ENCODE measurements at places on chromosomes 4 and X. TPM values are rescaled to one million over a fixed set of nuclear protein-coding genes. Genes with fewer than 3 reads are reported as not detected.

DNA sequence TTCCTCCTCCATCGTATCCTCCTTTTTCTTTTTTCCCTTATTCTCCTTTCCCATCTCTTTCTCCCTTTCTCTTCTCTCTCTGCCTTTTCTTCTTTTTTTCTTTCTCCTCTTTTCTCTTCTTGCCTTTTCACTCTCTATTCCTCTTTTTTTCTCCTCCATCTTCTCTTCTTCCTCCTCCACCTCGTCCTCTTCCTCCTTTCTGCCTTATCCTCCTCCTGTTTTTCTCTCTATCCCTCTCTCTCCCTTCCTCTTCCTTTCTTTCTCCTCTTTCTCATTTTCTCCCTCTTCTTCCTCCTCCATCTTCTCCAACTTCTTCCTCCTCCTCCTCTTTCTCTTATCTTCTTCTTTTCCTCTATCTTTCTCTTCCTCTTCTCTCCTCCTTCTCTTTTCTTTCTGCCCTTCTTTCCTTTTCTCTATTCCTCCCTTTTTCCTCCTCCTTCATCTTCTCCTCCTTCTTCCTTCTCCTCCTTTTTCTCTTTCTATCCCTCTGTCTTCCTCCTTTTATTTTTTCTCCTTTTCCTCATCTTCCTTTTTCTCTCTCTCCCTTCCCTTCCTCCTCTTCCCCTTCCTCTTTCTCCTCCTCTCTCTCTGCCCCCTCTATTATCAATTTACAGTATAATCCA lies 269.1 kb downstream of the DHRSX start:
- no peaks in the 10 kb centered on the region for H3K27me3 ChIP-seq
- DNase-seq, result no peak
- H3K4me1 ChIP-seq, result peaks cover 35% of the 10 kb centered on the region

Gene ETDA
- not detected for total RNA-seq

GRCh38 chr4:62250100-62250499 lies 1050.0 kb downstream of the ADGRL3 start:
- no peaks in the 10 kb centered on the region for H3K4me1 ChIP-seq
- no peak overlapping the region for H3K4me3 ChIP-seq
- no peak overlapping the region for H3K27ac ChIP-seq
- H3K27me3 ChIP-seq, result no peaks in the 10 kb centered on the region

GRCh38 chr4:7004331-7004730 lies 38.8 kb upstream of the TADA2B start:
- no peak overlapping the region for H3K4me3 ChIP-seq
- no peaks in the 10 kb centered on the region for H3K27me3 ChIP-seq
- peak overlapping the region; percentile 19 for H3K27ac ChIP-seq
- peaks cover 10% of the 10 kb centered on the region for H3K36me3 ChIP-seq
- peaks cover 9% of the 10 kb centered on the region for H3K4me1 ChIP-seq

DNA sequence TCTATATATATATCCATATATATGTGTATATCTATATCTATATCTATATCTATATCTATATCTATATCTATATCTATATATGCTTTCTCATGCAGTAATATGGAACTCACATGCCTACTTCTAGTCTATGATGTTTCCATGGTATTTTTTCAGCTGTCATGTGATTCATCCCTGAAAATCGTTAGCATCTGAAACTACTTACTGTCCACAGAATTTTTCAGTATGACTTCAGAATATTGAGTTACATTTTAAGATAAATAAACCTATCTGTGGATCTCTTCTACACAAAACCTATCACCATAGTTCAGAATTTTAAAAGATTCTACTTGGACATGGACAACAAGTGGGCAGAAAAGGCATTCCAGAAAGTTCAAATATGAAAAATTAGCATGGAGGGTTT lies 855.1 kb upstream of the INTU start:
- no peaks in the 10 kb centered on the region for H3K36me3 ChIP-seq
- no peak overlapping the region for H3K4me3 ChIP-seq
- no peaks in the 10 kb centered on the region for H3K27me3 ChIP-seq
- DNase-seq, result no peak
- H3K27ac ChIP-seq, result no peak overlapping the region

Gene GAK
- 83.4 TPM for total RNA-seq

DNA sequence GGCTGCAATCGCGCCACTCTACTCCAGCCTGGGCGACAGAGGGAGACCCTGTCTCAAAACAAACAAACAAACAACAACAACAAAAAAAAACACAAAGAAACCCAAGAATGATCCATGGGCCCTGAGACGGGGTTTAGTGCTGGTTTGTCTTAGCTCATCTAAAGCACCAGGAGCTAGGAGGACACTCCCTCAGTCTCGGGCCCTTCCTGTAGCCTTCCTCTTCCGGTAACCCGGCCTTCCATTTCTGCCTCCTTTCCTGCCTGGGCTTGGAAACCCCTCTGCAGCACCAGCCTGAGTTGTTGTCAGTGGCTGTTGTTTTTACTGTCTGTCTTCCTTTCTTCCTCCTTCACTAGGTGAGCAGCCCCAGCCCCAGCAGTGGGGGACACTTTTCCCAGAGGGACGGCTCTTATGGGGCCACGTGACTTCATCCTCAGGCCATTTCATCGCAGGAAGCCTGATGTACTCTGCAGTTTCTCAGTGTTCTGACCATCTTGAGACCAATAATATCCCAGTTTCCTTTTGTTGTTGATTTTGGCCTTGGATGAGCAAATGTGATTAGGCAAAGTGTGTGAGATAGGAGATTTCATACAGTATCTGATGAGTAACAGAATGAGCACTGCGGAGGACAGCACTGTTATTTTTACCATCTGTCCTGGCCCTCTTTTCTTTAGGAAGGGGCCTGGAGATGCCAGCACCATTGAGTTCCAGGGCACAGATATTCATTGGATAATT lies 90.1 kb downstream of the ANAPC4 start:
- no peaks in the 10 kb centered on the region for H3K4me1 ChIP-seq
- DNase-seq, result no peak
- H3K4me3 ChIP-seq, result no peak overlapping the region
- H3K27me3 ChIP-seq, result no peaks in the 10 kb centered on the region
- no peaks in the 10 kb centered on the region for H3K36me3 ChIP-seq

DNA sequence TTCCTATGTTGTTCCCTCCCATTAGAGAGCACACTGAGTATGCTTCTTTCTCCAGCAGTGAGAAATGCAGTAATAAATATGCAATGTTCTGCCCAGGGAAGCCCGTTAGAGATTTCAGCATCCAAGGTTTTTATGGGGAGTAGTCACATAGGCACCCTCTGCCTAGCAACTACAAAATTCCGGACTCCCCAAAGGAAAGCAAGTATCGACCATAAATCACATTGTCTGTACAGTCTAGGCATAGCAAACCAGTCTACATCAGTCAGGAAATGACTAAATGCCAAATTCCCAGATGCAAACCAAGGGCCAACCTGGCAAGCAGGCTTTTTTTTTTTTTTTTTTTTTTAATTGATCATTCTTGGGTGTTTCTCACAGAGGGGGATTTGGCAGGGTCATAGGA lies 34.8 kb downstream of the GPR101 start:
- H3K27me3 ChIP-seq, result no peaks in the 10 kb centered on the region
- H3K36me3 ChIP-seq, result peaks cover 8% of the 10 kb centered on the region
- no peak for DNase-seq
- no peaks in the 10 kb centered on the region for H3K4me1 ChIP-seq
- no peak overlapping the region for H3K4me3 ChIP-seq

Gene TNIP3
- total RNA-seq, result not detected

Gene RBMXL3
- not detected for total RNA-seq

DNA sequence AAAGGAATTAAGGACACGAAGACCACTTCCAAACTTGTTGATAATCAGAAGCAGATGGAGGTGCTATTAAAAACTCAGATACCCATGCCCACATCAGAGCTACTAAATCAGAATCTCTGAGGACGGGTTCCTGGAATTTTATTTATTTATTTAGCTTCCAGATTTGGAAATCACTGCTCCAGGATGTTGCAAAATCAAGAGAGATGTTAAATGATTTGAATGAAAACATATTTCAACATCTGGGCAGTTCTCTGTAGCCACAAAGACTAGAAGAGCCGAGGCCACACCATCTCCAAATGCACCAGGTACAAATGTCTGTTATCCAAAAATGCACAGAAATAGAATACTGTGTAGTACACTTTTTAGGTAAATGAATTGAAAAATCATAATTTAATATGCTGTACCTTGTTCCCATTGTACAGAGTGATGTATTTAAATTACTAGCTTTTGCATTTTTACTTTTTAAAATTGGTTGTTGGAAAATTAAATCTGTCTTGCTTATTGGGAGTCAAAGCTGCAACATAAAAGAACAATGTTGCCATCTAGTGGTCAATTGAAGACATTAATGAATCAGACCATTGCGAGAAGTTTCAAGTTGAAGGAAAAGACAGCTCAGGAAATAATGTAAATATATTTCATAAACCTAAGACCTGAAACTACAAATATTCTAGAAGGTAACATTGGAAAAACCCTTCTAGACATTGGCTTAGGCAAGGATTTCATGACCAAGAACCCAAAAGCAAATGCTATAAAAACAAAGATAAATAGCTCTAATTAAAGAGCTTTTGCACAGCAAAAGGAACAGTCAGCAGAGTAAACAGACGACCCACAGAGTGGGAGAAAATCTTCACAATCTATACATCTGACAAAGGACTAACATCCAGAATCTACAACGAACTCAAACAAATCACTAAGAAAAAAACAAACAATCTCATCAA lies 151.3 kb upstream of the TTC29 start:
- H3K27ac ChIP-seq, result no peak overlapping the region
- no peak overlapping the region for H3K4me3 ChIP-seq
- H3K36me3 ChIP-seq, result no peaks in the 10 kb centered on the region
- no peak for DNase-seq
- H3K4me1 ChIP-seq, result no peaks in the 10 kb centered on the region
- no peaks in the 10 kb centered on the region for H3K27me3 ChIP-seq

DNA sequence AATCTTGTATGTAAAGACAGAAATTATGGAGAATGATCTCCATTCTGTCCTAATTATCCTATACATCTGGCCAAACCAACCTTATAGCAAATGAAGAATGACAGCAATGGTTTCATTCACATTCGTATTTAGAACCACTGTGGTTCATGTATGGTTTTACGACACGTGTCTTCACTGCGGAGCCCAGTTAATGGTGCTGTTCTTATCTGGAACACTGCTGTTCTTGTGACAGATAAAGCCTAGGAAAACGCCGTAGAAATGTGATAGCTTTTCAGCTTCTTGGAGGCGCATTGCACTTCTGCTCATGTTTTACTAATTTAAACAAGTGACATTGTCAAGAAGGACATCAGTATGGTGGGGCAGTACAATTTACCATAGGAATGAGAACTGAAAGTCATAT lies 2266.4 kb upstream of the TENM3 start:
- no peaks in the 10 kb centered on the region for H3K36me3 ChIP-seq
- no peaks in the 10 kb centered on the region for H3K27me3 ChIP-seq
- H3K27ac ChIP-seq, result no peak overlapping the region
- no peaks in the 10 kb centered on the region for H3K4me1 ChIP-seq
- DNase-seq, result no peak
- no peak overlapping the region for H3K4me3 ChIP-seq

GRCh38 chr4:163350672-163351071 lies 7.0 kb downstream of the NPY5R start:
- no peak overlapping the region for H3K27ac ChIP-seq
- no peaks in the 10 kb centered on the region for H3K4me1 ChIP-seq
- no peak for DNase-seq
- H3K4me3 ChIP-seq, result no peak overlapping the region
- H3K36me3 ChIP-seq, result no peaks in the 10 kb centered on the region

Gene AASDH
- 16.7 TPM for total RNA-seq

Gene TTC29
- total RNA-seq, result not detected

DNA sequence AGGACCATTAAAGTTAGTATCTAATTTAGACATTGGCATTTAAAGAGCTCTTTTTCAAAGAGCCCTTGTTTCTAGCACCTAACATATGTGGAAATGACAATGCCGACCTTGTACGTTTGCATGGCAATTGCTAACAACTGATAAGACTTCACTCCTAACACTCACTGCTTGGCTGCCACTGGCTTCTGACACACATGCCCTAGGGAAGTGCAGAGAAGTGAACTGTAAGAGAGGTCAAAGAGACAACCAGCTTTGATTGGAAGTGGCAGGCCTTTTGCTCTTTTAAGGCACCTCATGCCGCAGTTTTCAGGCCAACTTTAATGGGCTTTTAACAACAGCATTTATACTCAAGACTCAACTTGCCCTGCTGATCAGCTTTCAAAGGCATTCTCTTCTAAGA lies 158.4 kb downstream of the RAB28 start:
- peak overlapping the region; percentile 9 for H3K27ac ChIP-seq
- no peak for DNase-seq
- H3K36me3 ChIP-seq, result peaks cover 17% of the 10 kb centered on the region
- no peaks in the 10 kb centered on the region for H3K27me3 ChIP-seq

Gene PAGE2
- total RNA-seq, result not detected

GRCh38 chr4:5678977-5679376 lies 29.4 kb downstream of the EVC2 start:
- DNase-seq, result no peak
- H3K27ac ChIP-seq, result no peak overlapping the region
- H3K4me1 ChIP-seq, result no peaks in the 10 kb centered on the region
- H3K36me3 ChIP-seq, result peaks cover 2% of the 10 kb centered on the region
- no peak overlapping the region for H3K4me3 ChIP-seq

Gene OTUD6A
- not detected for total RNA-seq

Gene RIBC1
- total RNA-seq, result 1.5 TPM

Gene HPSE
- 0.32 TPM for total RNA-seq

- H3K4me1 ChIP-seq, result peaks cover 5% of the 10 kb centered on the region
- DNase-seq, result no peak
- H3K27me3 ChIP-seq, result no peaks in the 10 kb centered on the region
These were observed 189.6 kb downstream of the GPAT3 start for GRCh38 chr4:83725336-83726085.

GRCh38 chrX:40177117-40177430 lies 79.3 kb upstream of the BCOR start:
- H3K36me3 ChIP-seq, result no peaks in the 10 kb centered on the region
- peaks cover 20% of the 10 kb centered on the region for H3K27me3 ChIP-seq
- peak overlapping the region; percentile 86 for H3K4me3 ChIP-seq
- no peak for DNase-seq
- peaks cover 42% of the 10 kb centered on the region for H3K4me1 ChIP-seq

DNA sequence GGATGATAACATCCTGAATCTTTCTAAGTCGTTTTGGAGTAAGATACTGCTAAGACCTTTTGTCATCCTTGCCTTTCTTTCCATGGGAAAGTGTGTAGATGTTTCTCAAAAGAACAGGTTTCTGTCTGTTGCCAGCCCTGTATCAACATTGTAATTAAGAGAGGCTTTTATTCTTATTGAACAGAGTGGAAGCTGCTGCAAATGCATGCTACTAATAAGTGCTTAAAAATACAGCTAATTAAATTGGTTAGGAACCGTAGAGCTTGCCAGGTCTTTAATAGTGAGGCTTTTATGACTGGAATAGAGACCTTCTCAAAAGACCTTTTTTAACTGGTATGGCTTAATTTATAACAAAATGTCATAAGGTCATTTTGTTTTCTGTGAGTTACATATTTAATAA lies 34.4 kb downstream of the INTU start:
- no peak overlapping the region for H3K27ac ChIP-seq
- H3K27me3 ChIP-seq, result no peaks in the 10 kb centered on the region
- H3K36me3 ChIP-seq, result peaks cover 26% of the 10 kb centered on the region
- no peak overlapping the region for H3K4me3 ChIP-seq

- peaks cover 6% of the 10 kb centered on the region for H3K36me3 ChIP-seq
- no peak overlapping the region for H3K27ac ChIP-seq
- H3K4me3 ChIP-seq, result no peak overlapping the region
- no peaks in the 10 kb centered on the region for H3K4me1 ChIP-seq
- no peaks in the 10 kb centered on the region for H3K27me3 ChIP-seq
These were observed 54.4 kb upstream of the USP26 start for GRCh38 chrX:133151336-133151735.

All from neural crest cell (in vitro differentiated cells).